ENCODE measurements at places on chromosomes 1 and 21.

DNA sequence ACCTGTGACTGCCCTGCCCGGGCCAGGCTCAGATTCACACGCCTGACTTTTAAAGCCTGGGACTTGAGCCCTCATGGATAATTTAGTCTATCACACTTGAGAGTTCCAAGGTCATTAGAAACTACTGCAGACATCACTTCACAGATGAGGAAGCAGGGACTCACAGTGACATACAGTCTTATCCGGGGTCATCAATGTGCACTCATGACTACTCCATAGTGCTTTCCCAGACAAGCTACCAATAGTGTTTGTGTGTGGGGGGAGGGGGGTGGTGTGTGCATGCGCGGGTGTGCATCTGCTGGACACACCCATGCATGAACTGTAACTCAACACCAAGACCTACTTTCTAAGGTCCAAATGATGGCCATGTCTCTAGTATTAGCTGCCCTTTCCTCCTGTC lies 16.1 kb upstream of the SLC5A9 start:
- no peak overlapping the region for H3K4me3 ChIP-seq
- no peaks in the 10 kb centered on the region for H3K27me3 ChIP-seq
- no peak overlapping the region for H3K27ac ChIP-seq
- no peaks in the 10 kb centered on the region for H3K36me3 ChIP-seq
- no peak for DNase-seq

DNA sequence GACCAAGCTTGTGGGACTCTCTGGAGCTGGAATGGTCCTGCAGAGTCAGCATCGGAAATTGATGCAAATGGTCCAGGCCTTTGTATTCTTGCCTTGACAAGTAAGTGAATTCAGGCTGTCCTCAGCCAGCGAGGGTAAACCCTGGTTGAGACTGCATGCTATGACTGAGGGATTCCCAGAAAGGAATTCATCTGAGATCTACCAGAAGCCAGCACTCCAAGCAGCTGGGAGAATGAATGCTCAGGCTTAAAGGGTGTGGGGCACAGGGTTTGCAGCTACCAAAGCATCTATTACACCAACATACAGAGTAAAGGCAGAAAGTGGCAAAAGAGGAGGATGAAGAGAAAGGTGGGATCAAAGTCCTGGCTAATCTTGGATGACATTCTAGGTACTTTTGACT lies 257.0 kb upstream of the LYPLAL1 start:
- no peaks in the 10 kb centered on the region for H3K4me1 ChIP-seq
- DNase-seq, result no peak
- no peak overlapping the region for H3K4me3 ChIP-seq
- no peaks in the 10 kb centered on the region for H3K27me3 ChIP-seq
- H3K27ac ChIP-seq, result no peak overlapping the region
- no peaks in the 10 kb centered on the region for H3K36me3 ChIP-seq

DNA sequence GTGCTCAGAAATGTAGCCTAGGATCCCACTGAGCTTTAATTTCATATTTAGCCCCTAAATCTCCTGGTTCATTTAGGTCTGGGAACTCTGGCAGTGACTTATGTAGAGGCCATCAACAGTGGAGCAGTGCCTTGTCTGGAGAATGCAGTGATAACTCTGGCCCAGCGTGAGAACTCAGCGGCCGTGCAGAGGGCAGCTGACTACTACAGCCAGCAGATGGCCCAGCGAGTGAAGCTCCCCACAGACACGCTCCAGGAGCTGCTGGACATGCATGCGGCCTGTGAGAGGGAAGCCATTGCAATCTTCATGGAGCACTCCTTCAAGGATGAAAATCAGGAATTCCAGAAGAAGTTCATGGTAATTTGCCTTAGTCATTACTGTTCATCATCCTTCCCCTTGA lies 17.8 kb downstream of the GBP6 start:
- H3K36me3 ChIP-seq, result no peaks in the 10 kb centered on the region
- peaks cover 2% of the 10 kb centered on the region for H3K27me3 ChIP-seq
- DNase-seq, result no peak

GRCh38 chr21:34082769-34083168 lies 9.4 kb downstream of the MRPS6 start:
- H3K27me3 ChIP-seq, result no peaks in the 10 kb centered on the region
- H3K36me3 ChIP-seq, result peaks cover 61% of the 10 kb centered on the region
- H3K4me1 ChIP-seq, result peaks cover 67% of the 10 kb centered on the region
- DNase-seq, result no peak

DNA sequence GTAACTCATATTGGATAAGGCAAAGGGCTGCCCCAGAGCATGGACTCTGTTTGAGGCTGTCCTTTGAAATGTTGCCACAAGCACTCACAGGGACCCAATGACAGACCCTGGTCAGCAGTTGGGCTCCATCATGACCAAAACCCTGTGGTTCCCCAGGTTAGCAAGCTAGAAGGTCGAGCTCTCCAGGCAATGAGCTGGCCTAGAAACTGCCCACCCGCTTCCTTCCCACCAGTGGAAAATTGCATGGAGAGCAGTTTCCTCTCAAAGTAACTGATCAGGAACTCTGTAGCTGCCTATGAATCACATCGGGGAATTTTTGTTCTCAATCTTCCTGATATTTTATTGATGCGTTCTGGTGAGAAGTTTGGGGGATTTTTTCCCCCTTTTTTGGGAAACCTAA lies 52.8 kb downstream of the FHAD1 start:
- peaks cover 15% of the 10 kb centered on the region for H3K4me1 ChIP-seq
- no peaks in the 10 kb centered on the region for H3K36me3 ChIP-seq
- H3K4me3 ChIP-seq, result no peak overlapping the region
- DNase-seq, result no peak
- no peak overlapping the region for H3K27ac ChIP-seq
- H3K27me3 ChIP-seq, result peaks cover 8% of the 10 kb centered on the region

DNA sequence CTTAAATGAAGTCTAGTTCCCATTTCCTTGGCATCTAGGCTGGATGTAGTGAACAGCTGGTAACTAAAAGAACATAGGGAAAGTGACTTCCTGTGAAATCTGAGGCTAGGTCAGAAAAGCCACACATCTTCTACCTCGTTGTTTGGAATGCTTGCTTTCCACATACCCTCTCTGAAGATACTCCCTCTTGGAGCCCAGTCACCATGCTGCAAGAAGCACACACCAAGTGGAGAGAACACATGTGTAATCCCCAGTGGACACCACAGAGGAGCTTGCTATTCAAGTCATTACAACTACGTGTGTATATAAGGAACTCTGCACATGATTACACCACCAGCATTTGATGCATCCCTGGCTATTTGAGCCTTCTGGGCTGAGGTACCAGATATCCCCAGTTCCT lies 125.9 kb downstream of the RGS21 start:
- H3K36me3 ChIP-seq, result no peaks in the 10 kb centered on the region
- H3K27ac ChIP-seq, result no peak overlapping the region

DNA sequence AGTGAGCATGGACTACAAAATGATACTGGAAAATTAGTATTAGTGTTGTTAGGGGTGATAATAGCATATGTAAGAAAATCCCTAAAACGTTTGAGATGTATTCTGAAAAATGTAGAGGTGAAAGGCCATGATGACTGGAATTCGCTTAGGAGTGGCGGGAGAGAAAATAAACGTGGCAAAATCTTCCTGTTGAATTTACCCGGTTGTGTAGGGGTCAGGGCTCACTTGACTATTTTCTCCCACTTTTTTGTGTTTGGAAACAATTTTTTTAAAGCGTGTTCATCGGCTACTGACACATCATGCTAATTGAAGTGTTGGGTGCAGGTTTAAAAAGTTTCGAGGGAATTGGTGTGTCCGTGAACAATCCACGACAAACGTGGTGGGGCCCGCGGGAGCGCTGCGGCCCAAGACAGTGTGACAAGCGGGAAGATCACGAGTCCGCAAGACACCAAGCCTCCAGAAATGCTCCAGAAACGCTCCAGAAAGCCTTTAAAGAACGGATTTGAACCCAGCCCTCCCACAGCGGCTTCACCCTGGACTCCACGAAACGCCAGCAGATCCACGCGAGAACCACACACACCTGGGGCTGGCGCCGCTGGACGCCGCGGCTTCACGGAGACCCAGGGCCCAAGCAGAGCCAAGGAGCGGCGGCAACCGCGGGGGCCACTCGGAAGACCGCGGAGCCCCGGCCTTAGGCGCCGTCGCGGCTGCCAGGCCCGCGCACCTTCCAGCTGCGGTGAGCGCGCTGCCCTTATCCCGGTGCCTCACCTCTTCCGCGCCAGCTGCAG lies 573 bp downstream of the PSMG1 start:
- H3K4me1 ChIP-seq, result peaks cover 41% of the 10 kb centered on the region
- no peak for DNase-seq
- H3K27ac ChIP-seq, result peak overlapping the region; percentile 98
- H3K4me3 ChIP-seq, result peak overlapping the region; percentile 99
- H3K36me3 ChIP-seq, result peaks cover 26% of the 10 kb centered on the region

- DNase-seq, result no peak
- H3K27ac ChIP-seq, result no peak overlapping the region
- H3K4me3 ChIP-seq, result no peak overlapping the region
- H3K36me3 ChIP-seq, result peaks cover 7% of the 10 kb centered on the region
Observed at GRCh38 chr1:13763991-13764390, 64.0 kb downstream of the PRDM2 start.

- H3K4me1 ChIP-seq, result peaks cover 1% of the 10 kb centered on the region
- no peak overlapping the region for H3K27ac ChIP-seq
- DNase-seq, result no peak
- H3K36me3 ChIP-seq, result no peaks in the 10 kb centered on the region
- H3K4me3 ChIP-seq, result no peak overlapping the region
Observed at GRCh38 chr1:94339206-94339927, 78.8 kb upstream of the ABCD3 start.

Data from activated CD8-positive, alpha-beta memory T cell treated with anti-CD3 and anti-CD28 coated beads, Interleukin-2, amount 10 ng/mL, durations not matched to agents 7 days and 5 days (primary cell).